Stimulated activated CD8-positive, alpha-beta memory T cell treated with anti-CD3 and anti-CD28 coated beads, Interleukin-4, amount 100 ng/mL, for 48 hours (primary cell): ENCODE measurements at places on chromosomes 5 and 9.

- no peak for DNase-seq
These were observed 322.6 kb upstream of the WWC1 start for GRCh38 chr5:167968837-167969236.

- no peak for DNase-seq
These were observed 113.1 kb upstream of the PCAT7 start for GRCh38 chr9:94441796-94442195.

- no peak for DNase-seq
These were observed 84.0 kb upstream of the APC start for GRCh38 chr5:112653638-112654205.

DNA sequence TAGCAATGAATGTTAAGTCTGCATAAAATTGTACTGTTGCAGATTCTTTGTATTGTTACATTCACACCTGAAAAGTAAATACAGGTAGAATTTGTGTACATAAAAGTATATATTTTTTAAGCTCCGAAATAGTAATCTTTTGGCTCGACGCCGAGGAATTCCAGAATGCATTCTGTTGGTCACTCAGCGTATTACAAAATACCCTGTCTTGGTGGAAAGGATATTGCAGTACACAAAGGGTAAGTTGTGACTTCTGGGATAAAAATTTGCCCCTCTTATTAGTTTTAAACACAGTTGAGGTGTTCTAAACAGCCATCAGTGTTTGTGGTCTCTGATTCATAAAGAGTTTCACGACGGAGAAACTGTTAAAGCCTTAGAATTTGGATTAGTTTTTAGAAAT, 257.6 kb downstream of the ARHGEF28 start:
- DNase-seq: no peak

GRCh38 chr9:37030611-37030939, 3.5 kb downstream of the PAX5 start:
- DNase-seq: no peak

- no peak for DNase-seq
These were observed 7.0 kb upstream of the LHX2 start for GRCh38 chr9:124004593-124004992.

DNA sequence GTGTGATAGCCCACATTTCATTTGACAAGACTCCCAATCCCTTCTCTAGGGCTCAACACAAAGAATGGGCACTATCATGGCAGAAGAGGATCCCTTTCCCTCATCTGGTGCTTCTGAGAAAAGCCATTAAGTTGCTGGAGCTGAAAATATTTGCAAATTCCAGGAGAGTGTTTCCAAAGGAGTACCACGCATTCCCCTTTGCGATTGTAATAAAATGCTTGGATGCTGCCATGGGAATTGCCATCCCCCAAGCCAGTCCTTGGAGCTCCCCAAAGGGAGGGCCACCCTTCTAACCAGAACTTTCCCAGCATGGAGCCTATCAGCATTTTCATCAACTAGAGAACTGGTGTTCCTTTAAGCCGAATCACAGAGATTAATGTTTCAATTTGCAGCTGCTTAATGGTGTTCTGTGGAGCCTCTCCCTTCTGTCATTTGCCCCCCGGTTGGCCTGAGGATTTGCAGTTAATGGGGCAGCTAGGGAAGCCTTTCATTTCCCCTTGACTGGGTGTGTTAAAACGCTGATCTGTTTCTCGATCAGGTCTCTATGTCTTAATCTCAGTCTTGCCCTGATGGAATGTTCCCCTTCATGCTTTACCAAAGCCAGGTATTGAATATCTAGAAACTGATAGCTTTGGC, 133.0 kb downstream of the ENC1 start:
- no peak for DNase-seq

GRCh38 chr5:26245321-26245720, 793.1 kb downstream of the CDH9 start:
- DNase-seq: no peak

DNA sequence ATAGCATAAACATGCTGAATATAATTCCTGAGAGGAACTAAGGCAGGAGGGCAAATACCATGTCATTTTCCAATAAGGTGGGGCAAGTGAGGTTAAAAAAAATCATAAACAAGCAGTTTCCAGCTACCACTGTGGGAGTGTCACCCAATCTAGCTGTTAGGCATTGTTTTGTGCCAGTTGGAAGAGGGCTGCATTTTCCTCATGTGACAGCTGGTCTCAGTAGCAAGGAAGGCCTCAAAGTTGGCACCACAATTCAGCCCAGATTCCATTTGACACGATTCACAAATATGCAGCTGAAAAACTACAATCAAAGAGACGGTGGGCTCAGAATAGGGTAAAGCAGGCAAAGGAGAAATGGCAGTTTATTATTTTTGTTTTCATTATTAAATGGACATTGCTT, 636.1 kb downstream of the KIF4B start:
- DNase-seq: no peak

DNA sequence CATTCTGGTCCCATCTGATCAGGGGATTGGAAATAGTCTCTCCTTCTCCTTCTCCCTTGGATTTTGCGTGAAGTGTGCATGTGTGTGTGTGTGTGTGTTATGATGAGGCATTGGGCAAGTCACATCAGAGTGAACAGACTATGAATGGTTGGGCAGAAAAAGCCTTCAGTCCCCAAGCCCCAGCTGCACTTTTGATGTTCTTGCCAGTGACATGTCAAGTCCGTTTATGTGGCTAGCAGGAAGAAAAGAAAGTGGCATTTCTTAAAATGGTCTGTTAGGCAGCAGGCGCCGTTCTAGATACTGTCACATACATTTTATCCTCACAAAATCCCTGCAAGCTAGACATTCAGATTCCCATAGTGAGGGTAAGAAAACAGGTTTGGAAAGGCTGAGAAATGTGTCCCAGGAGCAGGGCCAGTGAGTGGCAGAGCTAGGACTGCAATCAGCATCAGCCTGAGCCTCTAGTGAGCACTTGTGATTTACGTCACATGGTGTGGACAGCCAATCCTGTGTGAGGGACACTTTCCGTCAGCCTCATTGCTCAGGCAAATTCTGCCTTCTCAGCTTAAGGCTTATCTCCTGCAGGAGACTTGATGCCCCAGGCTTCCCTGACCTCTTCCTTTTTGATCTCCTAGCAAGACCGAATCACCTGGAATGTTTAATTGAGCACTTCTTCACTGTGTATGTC, 60.4 kb downstream of the GLRA1 start:
- DNase-seq: no peak

DNA sequence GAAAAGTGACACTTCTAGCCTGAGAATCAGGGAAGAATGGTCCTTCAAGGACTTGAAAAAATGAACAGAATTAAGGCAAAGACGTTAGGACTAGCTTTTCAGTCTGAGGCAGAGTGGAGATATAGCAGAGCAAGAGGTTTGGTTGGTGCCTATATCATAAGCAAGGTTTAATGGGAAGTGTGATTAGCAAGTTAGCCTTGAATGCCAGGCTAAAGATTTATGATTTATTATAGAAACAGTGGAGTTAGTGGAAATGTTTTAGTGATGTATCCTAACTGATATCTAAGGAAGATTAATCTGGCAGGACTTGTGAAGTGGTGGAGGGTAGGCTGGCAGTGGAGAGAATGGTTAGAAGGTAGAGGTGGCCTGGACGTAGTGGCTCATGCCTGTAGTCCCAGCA, 7.0 kb downstream of the F2RL2 start:
- no peak for DNase-seq

DNA sequence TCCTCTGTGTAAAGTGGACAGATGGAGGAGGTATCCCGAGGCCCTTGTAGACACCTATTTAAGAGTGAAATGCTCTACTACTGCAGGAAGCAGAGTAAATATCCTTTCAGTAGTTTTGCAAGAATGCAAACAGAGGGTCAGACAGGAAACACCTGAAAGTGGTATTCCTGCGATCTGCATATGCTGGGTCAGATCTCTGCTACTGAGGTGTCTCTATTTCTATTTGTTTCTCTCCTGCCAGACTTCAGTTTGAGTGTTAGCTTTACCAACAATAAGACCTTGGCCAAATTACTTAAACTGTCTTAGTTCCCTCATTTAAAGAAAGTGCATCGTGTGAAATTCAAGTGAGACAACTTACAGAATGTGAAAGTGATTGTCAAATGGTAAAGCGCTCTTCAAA, 47.6 kb downstream of the JAKMIP2 start:
- no peak for DNase-seq

GRCh38 chr5:37811866-37812265, 28.0 kb downstream of the GDNF start:
- no peak for DNase-seq
